Sigmoid colon (tissue), 7 donors: ENCODE measurements at places on chromosomes 3 and 15.

DNA sequence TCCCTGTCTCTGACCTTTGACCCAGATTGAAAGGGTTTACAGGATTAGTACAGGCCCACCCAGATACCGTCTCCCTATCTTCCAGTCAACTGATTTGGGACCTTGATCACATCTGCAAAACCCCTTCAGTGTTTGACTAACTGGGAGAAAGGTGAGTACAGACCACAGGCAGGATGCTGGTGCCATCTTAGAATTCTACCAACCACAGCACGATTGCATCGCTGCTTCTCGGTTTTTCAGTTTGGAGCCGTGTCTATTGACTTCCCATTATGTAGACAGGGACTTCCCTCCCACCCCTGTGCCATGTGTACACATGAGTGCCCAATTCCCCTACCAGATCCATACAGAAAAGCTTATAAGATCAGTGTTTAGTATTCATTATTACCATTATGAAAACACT is 6.6 kb upstream of the KLF13 start:
- no peaks in the 10 kb centered on the region for H3K36me3 ChIP-seq
- no peaks in the 10 kb centered on the region for H3K27me3 ChIP-seq
- DNase-seq: no peak

- no peaks in the 10 kb centered on the region for H3K36me3 ChIP-seq
- no peaks in the 10 kb centered on the region for H3K27me3 ChIP-seq
- H3K4me1 ChIP-seq: no peaks in the 10 kb centered on the region
- no peak overlapping the region for H3K4me3 ChIP-seq
- DNase-seq: no peak
Measured at GRCh38 chr3:19645093-19645492, 288.9 kb downstream of the EFHB start.

- no peak overlapping the region for H3K4me3 ChIP-seq
- no peak overlapping the region for H3K27ac ChIP-seq
- no peaks in the 10 kb centered on the region for H3K4me1 ChIP-seq
- H3K27me3 ChIP-seq: no peaks in the 10 kb centered on the region
Measured at GRCh38 chr15:65569728-65570127, 39.5 kb downstream of the HACD3 start.

DNA sequence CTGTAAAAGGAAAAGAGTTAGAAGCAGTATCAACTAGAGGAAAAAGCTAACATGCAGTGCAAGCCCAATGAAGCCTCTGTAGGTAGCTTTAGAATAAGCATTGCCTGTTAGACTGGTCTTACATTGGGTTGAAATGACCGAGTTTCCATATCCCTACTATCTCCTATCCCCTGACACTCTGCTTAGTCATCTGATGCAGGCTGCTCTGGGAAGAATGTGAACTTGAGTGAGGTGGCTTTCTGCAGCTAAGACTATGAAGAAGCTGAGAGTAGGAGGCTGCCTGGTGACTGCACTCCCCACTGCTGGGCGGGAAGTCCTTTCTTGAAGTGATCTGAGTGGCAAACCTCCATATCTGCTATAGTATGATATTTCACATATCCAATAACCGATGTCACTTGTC is 64.7 kb downstream of the OXSM start:
- H3K4me1 ChIP-seq: peaks cover 12% of the 10 kb centered on the region
- no peaks in the 10 kb centered on the region for H3K27me3 ChIP-seq
- H3K27ac ChIP-seq: peak overlapping the region; percentile 64

DNA sequence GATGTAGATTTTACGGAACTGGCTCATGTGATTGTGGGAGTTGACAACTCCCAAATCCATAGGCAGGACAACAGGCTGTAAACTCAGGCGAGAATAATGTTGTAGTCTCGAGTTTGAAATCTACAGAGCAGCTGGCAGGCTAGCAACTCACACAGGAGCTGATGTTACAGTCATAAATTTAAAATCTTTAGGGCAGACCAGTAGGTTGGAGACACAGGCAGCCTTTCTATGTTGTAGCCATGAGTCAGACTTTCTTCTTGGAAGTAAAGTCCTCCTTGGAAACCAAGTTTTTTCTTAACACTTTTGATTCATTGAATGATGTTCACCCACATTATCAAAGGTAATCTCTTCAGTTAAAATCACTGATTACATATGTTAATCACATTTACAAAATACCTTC is 89.1 kb upstream of the ALCAM start:
- H3K27me3 ChIP-seq: no peaks in the 10 kb centered on the region
- H3K36me3 ChIP-seq: no peaks in the 10 kb centered on the region
- no peak overlapping the region for H3K4me3 ChIP-seq
- no peak for DNase-seq
- no peaks in the 10 kb centered on the region for H3K4me1 ChIP-seq
- H3K27ac ChIP-seq: no peak overlapping the region
